ENCODE measurements at places on chromosomes 5 and 9. TPM values are rescaled to one million over a fixed set of nuclear protein-coding genes. Genes with fewer than 3 reads are reported as not detected.

GRCh38 chr9:115264313-115264712, 146.4 kb upstream of the TNC start:
- DNase-seq = no peak

- peak; percentile 91 for DNase-seq
Measured at GRCh38 chr5:137888863-137889759, at the start of gene PKD2L2. Gene PKD2L2, plus strand, starts transcription at chr5:137889457. Its CDS starts 35 bp downstream, at chr5:137889492.

- no peak for DNase-seq
Measured at GRCh38 chr5:415928-416635, 26.9 kb upstream of the EXOC3 start.

- no peak for DNase-seq
Measured at GRCh38 chr9:96884443-96884842, 30.1 kb upstream of the ZNF782 start.

DNA sequence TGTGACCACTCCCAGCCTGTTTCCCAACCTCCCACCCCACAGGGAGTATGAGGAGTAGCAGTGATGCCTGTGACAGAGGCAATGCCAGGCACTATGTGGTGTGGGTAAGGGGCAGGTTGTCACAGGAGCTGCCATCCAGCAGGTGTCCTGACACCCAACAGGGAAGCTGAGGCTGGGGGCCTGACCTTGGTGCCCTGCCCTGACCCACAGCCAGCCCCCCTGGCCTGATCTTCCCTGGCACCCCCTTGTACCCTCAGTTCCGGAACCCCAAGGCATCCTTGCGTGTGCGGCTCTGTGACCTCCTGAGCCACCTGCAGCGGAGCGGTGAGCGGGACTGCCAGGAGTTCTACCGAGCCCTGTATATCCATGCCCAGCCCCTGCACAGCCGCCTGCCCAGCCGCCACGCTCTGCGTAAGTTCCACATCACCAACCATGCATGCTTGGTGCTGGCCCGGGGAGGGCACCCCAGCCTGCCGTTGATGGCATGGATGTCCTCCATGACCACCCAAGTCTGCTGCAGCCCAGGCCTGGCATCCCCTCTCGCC, 14.4 kb downstream of the CARD19 start:
- DNase-seq = no peak

- no peak for DNase-seq
Measured at GRCh38 chr9:69824499-69825252, 4.1 kb downstream of the CFAP95 start.

- DNase-seq = no peak
Measured at GRCh38 chr9:136700304-136700703, 12.1 kb upstream of the DIPK1B start.

The CATSPER3 gene
- total RNA-seq = 0.90 TPM

GRCh38 chr9:98850851-98851729, 43.6 kb downstream of the GALNT12 start:
- DNase-seq = no peak

- DNase-seq = no peak
Measured at GRCh38 chr5:173840111-173840983, 47.8 kb upstream of the CPEB4 start.

The PKN3 gene
- 12.3 TPM for total RNA-seq

DNA sequence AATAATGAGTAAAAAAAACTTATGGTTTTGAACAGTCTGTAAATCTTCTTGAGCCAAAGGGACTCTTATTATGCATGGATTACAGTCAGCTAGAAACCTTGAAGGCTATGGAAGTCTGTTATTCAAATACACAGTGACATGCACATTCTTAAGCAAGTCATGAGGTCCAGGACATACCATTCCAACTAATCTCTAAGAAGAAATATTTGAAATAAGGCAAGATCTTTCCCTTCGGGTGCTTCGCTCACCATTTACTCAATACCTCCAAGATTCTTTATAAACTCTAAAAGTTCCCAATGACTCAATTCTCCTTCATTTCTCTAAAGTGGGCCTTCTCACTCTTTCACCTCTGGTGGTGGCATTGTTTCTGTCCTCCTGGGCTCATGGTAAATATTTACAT, 811.0 kb downstream of the NR2F1-AS1 start:
- DNase-seq = no peak

DNA sequence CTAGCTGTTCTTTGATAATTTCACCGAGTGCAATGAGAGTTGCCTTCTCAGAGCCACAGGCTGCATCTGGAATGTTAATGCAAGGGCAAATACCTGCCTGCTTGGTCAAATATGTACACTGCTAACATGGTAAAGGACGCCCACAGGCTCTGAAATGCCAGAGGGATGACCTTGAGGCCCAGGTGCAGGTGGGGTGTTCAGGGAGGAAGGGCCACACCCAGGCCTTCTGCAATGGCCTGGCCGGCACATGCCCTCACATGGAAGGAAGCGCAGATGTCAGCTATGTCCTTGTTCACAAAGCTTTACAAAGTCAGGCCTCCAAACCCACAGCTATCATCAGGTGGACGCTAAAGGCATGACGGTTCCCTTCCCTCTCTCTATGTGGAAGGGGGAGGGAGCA, 48.6 kb downstream of the HRH2 start:
- no peak for DNase-seq
